ENCODE measurements at places on chromosomes 1 and 21. TPM values are rescaled to one million over a fixed set of nuclear protein-coding genes. Genes with fewer than 3 reads are reported as not detected.
A peak's percentile ranks its signal among the peaks of the same experiment; 100 is the strongest.

DNA sequence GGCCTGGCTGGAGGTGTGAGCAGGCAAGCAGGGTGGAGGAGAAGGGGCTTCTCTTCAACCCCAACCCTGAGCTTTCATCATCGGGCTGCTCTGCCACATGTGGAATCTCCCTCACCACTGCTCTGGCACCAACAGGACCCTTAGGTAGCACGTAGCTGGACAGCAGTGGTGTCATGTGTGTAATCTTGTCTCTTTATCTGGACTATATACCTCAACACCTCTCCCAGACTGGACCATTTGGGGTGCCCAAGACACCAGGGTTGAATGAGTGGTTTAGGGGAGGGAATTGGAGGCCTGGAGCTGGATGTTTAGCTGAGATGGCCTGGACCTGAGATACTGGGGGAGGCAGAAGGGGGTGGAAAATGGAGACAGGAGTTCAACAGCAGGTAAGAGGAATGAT lies 63.0 kb downstream of the UBE2T start:
- no peaks in the 10 kb centered on the region for H3K27me3 ChIP-seq
- no peak for DNase-seq
- H3K27ac ChIP-seq: no peak overlapping the region
- H3K4me3 ChIP-seq: no peak overlapping the region
- no peaks in the 10 kb centered on the region for H3K36me3 ChIP-seq
- peaks cover 9% of the 10 kb centered on the region for H3K4me1 ChIP-seq

- H3K4me3 ChIP-seq: peak within 1 kb of the TSS; percentile 69
- DNase-seq: peak; percentile 79
- no peaks in the 10 kb centered on the region for H3K36me3 ChIP-seq
Observed at GRCh38 chr1:26826261-26827105, at the start of gene ZDHHC18. Gene ZDHHC18, plus strand, starts transcription at chr1:26826688. Its CDS starts 117 bp downstream, at chr1:26826805.

- no peaks in the 10 kb centered on the region for H3K27me3 ChIP-seq
- no peaks in the 10 kb centered on the region for H3K4me1 ChIP-seq
- H3K4me3 ChIP-seq: no peak overlapping the region
- no peak for DNase-seq
- no peaks in the 10 kb centered on the region for H3K36me3 ChIP-seq
- no peak overlapping the region for H3K27ac ChIP-seq
Observed at GRCh38 chr1:82549841-82550240, 749.1 kb downstream of the ADGRL2 start.

GRCh38 chr1:152961226-152961891 lies 9.1 kb upstream of the SPRR4 start:
- no peak overlapping the region for H3K4me3 ChIP-seq
- H3K36me3 ChIP-seq: no peaks in the 10 kb centered on the region
- H3K27me3 ChIP-seq: no peaks in the 10 kb centered on the region
- H3K27ac ChIP-seq: no peak overlapping the region

GRCh38 chr21:26739189-26739588 lies 106.0 kb downstream of the ADAMTS1 start:
- DNase-seq: no peak
- no peaks in the 10 kb centered on the region for H3K4me1 ChIP-seq
- no peaks in the 10 kb centered on the region for H3K27me3 ChIP-seq
- no peak overlapping the region for H3K4me3 ChIP-seq
- H3K27ac ChIP-seq: no peak overlapping the region

DNA sequence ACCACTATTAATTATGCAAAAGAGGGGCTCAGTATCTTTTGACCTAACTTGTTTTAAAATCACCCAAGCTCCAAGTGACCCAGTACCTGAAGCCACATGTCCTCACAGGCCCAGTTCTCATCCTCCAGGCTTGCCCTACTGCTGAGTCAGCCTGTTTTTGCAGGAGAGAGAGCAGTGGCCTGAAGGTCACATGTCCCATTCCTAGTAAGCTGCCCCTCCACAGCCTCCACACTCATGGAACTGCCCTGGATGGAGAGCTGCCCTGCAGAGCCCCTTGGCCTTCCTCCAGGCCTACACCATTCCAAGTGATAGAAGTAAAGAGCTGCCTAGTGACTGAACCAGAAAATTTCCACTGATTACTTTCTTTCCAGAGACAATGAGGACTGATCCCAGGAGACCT lies 139.8 kb upstream of the ST6GALNAC5 start:
- H3K4me1 ChIP-seq: no peaks in the 10 kb centered on the region
- H3K27me3 ChIP-seq: no peaks in the 10 kb centered on the region
- H3K36me3 ChIP-seq: no peaks in the 10 kb centered on the region
- H3K27ac ChIP-seq: no peak overlapping the region

DNA sequence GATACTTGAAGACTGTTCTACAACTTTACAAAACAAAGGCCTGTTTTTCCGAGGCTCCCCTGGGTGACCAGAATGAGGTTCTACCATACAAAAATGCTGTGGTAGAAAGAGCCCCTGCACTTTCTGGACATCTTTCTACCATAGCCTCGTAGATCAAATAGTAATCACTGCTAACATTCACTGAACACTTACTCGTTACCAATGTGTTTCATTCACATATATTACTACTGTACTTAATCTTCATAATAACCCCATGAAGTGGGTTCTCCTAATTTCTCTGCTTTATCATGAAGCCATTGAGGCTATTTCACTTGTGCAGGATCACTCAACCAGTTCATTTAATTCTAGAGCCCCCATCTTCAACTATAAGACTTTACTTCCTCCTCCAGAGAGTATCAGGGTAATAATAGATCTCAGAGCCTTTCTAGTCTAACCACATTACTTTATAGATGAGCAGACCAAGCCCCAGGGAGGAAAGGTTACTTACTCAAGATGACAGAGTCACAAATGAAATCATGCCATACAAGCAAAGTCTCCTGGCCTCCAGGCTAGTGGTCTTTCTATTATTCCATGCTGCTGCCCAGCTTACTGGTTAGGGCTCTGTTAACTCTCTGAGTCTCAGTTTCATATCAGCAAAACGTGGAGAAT lies 46.7 kb upstream of the OSBPL9 start:
- no peaks in the 10 kb centered on the region for H3K27me3 ChIP-seq
- peak overlapping the region; percentile 10 for H3K27ac ChIP-seq
- H3K4me1 ChIP-seq: peaks cover 43% of the 10 kb centered on the region
- H3K36me3 ChIP-seq: no peaks in the 10 kb centered on the region
- DNase-seq: no peak

- no peaks in the 10 kb centered on the region for H3K36me3 ChIP-seq
- H3K4me1 ChIP-seq: no peaks in the 10 kb centered on the region
- H3K27me3 ChIP-seq: no peaks in the 10 kb centered on the region
- no peak for DNase-seq
- H3K27ac ChIP-seq: no peak overlapping the region
Observed at GRCh38 chr1:29835874-29836273, 599.6 kb downstream of the PTPRU start.

DNA sequence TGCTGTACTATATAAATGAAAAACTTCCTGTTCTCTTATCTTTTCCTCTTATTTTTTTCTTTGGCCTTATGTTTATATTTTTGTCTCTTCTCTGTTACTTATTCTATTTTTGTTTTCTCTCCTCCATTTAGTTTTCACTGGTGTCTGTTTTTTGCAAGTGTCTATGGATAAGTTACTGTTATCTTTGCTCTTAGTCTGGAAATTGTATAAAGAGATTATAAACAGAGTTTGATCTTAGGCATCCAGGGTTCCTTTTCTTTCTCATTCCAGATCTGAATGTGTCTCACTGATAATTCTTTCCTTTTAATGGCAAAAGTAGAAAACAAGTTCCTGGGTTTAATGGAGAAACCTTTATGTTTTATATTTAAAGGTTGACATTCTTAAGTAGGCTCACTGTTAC lies 34.5 kb downstream of the MAN1A2 start:
- H3K4me1 ChIP-seq: peaks cover 17% of the 10 kb centered on the region
- H3K4me3 ChIP-seq: no peak overlapping the region
- H3K27me3 ChIP-seq: no peaks in the 10 kb centered on the region
- H3K27ac ChIP-seq: no peak overlapping the region
- H3K36me3 ChIP-seq: no peaks in the 10 kb centered on the region

The RSPO1 gene
- total RNA-seq: not detected

The TDRD5 gene
- total RNA-seq: not detected

The KRTAP24-1 gene
- total RNA-seq: not detected

The ZNF648 gene
- total RNA-seq: not detected

The SERBP1 gene
- 154 TPM for total RNA-seq
